CD4-positive, CD25-positive, alpha-beta regulatory T cell (primary cell): ENCODE measurements at places on chromosomes 2 and 18. TPM values are rescaled to one million over a fixed set of nuclear protein-coding genes. Genes with fewer than 3 reads are reported as not detected.

GRCh38 chr2:192960945-192961344, 766.2 kb upstream of the TMEFF2 start:
- no peaks in the 10 kb centered on the region for H3K27me3 ChIP-seq
- H3K4me1 ChIP-seq = no peaks in the 10 kb centered on the region
- H3K4me3 ChIP-seq = no peak overlapping the region
- no peak overlapping the region for H3K27ac ChIP-seq
- DNase-seq = no peak

DNA sequence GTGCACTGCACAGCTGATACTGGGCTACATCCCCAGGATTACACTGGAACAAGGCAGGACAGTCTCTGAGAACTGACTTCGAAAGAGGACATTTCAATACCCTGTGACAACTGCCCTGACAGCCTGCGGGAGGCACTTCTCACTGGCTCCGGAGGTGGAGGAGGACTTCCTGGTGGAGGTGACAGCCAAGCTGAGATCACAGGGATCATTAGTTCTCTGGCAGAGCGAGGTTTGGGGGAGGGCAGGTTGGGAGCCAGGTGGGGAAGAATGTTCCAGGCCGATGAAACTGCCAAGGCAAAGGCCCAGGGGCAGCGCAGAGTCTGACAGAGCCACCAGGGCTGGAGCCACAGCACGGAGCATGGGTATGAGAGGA, 28.0 kb upstream of the NPAS2 start:
- no peaks in the 10 kb centered on the region for H3K4me1 ChIP-seq
- H3K27ac ChIP-seq = no peak overlapping the region

The NDUFAF7 gene
- 9.3 TPM for polyA plus RNA-seq

GRCh38 chr2:16250056-16250425, 309.7 kb downstream of the MYCN start:
- H3K4me1 ChIP-seq = no peaks in the 10 kb centered on the region
- H3K27ac ChIP-seq = no peak overlapping the region
- no peaks in the 10 kb centered on the region for H3K27me3 ChIP-seq
- H3K36me3 ChIP-seq = no peaks in the 10 kb centered on the region
- no peak overlapping the region for H3K4me3 ChIP-seq
- DNase-seq = no peak

DNA sequence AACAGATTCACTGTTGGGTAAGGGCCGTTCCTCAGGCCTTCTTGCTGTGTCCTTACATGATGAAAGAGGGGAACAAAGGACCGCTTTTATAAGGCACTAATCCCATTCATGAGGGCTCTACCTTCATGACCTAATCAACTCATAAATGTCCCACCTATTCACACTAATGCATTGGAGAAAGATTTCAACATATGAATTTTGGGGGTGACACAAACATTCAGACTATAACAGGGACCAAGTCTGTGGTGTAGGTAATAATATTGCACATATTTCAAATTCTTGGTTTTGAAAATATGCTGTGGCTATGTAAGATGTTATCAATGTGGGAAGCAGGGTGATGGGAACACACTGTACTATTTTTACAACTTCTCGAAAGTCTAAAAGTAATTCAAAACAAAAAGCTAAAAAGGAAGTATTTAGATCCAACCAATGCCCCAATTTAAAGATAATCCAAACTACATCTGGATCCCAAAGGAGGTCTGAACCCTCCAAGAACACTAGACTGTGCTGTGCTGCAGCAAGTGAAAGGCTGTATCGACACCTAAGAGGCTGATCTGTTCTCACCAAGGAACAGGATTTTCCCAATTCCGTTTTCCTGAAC, 82.4 kb upstream of the TGIF1 start:
- H3K27ac ChIP-seq = no peak overlapping the region
- no peak for DNase-seq
- H3K27me3 ChIP-seq = no peaks in the 10 kb centered on the region
- no peaks in the 10 kb centered on the region for H3K4me1 ChIP-seq
- no peak overlapping the region for H3K4me3 ChIP-seq

The DSG2 gene
- not detected for polyA plus RNA-seq

DNA sequence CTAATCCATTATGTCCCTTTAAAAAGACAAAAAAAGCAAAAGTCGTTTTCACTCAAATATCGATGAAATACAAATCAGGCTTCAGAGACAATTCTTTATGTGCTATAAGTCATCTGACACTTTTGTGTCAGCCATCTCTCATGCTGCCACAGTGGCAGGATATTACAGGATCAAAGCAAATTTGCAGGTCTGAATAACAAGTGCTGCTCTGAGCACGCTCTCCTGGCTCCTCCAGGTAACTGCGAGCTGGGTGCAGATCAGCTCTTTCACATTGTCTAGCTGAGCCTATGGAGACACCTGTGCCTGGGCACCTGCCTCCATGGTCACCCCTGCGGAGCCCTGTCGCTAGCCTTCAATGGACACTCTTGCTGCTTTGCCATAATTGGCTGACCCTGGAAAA, 250.2 kb upstream of the RAB12 start:
- H3K4me3 ChIP-seq = no peak overlapping the region
- H3K4me1 ChIP-seq = no peaks in the 10 kb centered on the region
- no peak overlapping the region for H3K27ac ChIP-seq
- H3K27me3 ChIP-seq = no peaks in the 10 kb centered on the region

- no peaks in the 10 kb centered on the region for H3K4me1 ChIP-seq
- DNase-seq = no peak
- no peak overlapping the region for H3K27ac ChIP-seq
- no peaks in the 10 kb centered on the region for H3K36me3 ChIP-seq
- H3K4me3 ChIP-seq = no peak overlapping the region
- H3K27me3 ChIP-seq = peaks cover 2% of the 10 kb centered on the region
These were observed 49.5 kb downstream of the TIMM21 start for GRCh38 chr18:74197705-74198341.

GRCh38 chr2:179861027-179861415, 391 bp downstream of the ZNF385B start:
- no peak overlapping the region for H3K27ac ChIP-seq
- H3K4me3 ChIP-seq = no peak overlapping the region
- no peak for DNase-seq

The FSHR gene
- not detected for polyA plus RNA-seq

DNA sequence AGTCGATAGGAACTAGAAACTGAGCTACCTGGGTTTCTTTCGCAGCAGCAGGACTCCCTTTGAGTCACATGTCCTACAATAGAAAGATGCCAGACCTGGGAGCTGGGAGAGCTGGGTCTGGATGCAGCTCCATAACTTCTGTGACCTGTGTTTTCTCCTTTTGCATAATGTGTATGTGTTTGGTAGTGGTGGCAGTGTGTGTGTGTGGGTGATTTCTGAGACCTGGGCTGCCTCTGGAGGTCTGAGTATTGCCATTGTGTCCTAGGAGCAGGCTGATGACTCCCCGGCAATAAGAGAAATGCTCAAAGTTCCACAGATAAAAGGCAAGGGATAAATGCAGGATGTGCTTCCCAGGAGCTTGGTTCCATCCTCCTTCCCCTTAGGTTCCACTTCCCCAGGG, 6.4 kb downstream of the WNT10A start:
- H3K36me3 ChIP-seq = peaks cover 17% of the 10 kb centered on the region
- H3K4me3 ChIP-seq = no peak overlapping the region
- DNase-seq = no peak
- peaks cover 43% of the 10 kb centered on the region for H3K4me1 ChIP-seq
- no peaks in the 10 kb centered on the region for H3K27me3 ChIP-seq
- peak overlapping the region; percentile 6 for H3K27ac ChIP-seq

DNA sequence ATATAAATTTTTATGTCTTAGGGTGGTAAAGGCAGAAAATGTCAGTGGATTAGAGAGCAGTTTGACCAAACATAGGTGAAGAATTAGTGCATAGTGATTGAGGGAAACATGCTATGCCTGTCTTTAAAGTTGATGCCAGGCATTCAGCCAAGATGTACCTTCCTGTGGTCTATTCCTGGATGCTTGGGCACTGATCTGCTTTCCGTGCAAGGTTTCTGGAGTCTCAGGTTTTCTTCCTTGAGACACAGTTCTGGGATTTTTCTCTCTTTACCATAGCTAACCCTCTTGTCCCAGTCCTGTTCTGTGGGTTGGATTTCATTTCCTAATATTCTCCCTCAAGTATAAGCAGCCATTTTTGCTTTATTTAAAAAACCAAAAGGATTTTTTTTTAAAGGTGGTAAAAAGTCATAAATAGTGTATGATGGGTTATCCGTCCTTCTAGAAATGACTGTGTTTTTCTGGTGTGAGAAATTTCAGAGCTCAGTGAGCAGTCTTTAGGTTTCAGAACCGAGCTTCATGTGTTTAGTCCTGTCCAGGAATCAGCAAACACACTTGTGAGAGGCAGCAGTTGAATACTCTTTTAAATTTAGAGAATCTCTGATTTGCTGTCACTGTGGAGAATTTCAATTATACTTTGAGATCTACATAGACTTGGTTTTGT, 43.0 kb upstream of the CYBRD1 start:
- no peak overlapping the region for H3K27ac ChIP-seq
- no peaks in the 10 kb centered on the region for H3K4me1 ChIP-seq
- H3K36me3 ChIP-seq = peaks cover 44% of the 10 kb centered on the region
- DNase-seq = no peak
- no peaks in the 10 kb centered on the region for H3K27me3 ChIP-seq

- no peaks in the 10 kb centered on the region for H3K36me3 ChIP-seq
- no peak overlapping the region for H3K27ac ChIP-seq
- no peak overlapping the region for H3K4me3 ChIP-seq
- H3K4me1 ChIP-seq = peaks cover 6% of the 10 kb centered on the region
These were observed 19.1 kb downstream of the SLC40A1 start for GRCh38 chr2:189561371-189562038.

- H3K4me1 ChIP-seq = no peaks in the 10 kb centered on the region
- H3K36me3 ChIP-seq = no peaks in the 10 kb centered on the region
- no peak overlapping the region for H3K27ac ChIP-seq
- no peaks in the 10 kb centered on the region for H3K27me3 ChIP-seq
- DNase-seq = no peak
These were observed 51.9 kb downstream of the APLF start for GRCh38 chr2:68519236-68519635.

DNA sequence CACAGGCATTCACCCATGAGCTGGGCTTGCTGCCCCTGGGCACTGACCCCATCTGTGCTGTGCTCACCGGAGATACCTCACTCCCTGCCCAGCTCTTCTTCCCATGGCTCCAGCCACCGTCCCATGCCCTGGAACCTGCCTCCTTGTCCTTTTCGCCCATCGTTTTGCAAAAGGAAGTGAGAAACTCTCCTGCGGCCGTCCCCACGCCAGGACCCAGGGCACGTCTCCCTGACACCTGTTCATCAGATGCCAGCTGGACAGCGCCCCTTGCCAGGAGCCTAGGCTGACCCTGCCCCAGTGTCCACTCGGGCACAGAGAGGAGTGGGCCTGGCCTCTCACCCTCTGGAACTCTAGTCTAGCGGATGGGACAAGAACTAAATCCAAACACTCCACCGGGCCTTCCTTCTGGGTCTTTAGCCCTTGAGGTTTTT, 238.6 kb downstream of the SEPTIN10 start:
- DNase-seq = no peak
- no peaks in the 10 kb centered on the region for H3K36me3 ChIP-seq
- no peak overlapping the region for H3K4me3 ChIP-seq
- H3K27ac ChIP-seq = no peak overlapping the region
- H3K4me1 ChIP-seq = no peaks in the 10 kb centered on the region

The LYPD1 gene
- not detected for polyA plus RNA-seq

- no peaks in the 10 kb centered on the region for H3K36me3 ChIP-seq
- DNase-seq = peak; percentile 90
- peaks cover 91% of the 10 kb centered on the region for H3K4me1 ChIP-seq
- H3K4me3 ChIP-seq = peak overlapping the region; percentile 76
These were observed 129.1 kb downstream of the ARHGAP15 start for GRCh38 chr2:143258126-143258892.

- no peaks in the 10 kb centered on the region for H3K4me1 ChIP-seq
- H3K4me3 ChIP-seq = no peak overlapping the region
- no peaks in the 10 kb centered on the region for H3K27me3 ChIP-seq
- H3K27ac ChIP-seq = no peak overlapping the region
- H3K36me3 ChIP-seq = no peaks in the 10 kb centered on the region
- DNase-seq = no peak
These were observed 352.9 kb downstream of the TXNL1 start for GRCh38 chr18:56285387-56286065.

- no peak overlapping the region for H3K4me3 ChIP-seq
- H3K36me3 ChIP-seq = peaks cover 7% of the 10 kb centered on the region
- no peaks in the 10 kb centered on the region for H3K4me1 ChIP-seq
- no peak overlapping the region for H3K27ac ChIP-seq
These were observed 30.5 kb downstream of the OLA1 start for GRCh38 chr2:174217869-174218268.

DNA sequence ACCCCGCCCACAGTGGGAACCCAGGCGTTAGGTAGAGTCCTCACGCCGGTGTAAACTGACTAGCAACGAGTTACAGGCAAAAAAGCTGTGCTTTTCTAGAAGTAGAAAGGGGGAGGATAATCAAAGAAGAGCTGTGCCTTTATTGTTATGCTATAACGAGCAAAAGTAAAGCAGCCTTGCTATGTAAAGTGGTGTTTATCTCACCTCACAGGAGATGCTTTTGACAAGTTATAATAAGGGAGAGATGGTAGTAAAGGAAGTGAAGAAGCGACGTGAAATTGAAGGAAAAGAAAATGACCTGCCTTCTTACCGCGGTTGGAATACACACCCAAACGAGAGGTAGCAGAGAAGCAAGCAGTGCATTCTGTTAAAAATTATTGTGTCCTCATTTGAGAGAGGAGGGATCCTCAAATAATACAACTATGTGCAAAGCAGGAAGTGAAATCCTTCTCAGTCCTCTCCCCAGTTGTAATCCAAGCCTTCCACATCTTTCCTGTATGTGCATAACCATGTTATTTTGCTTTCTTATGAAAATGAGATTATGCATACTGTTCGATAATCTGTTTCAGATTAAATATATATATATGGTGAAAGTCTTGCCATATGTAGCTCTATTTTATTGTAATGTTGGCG, 962 bp downstream of the TANK start:
- DNase-seq = peak; percentile 37
- peak overlapping the region; percentile 97 for H3K4me3 ChIP-seq
- H3K27ac ChIP-seq = peak overlapping the region; percentile 93

DNA sequence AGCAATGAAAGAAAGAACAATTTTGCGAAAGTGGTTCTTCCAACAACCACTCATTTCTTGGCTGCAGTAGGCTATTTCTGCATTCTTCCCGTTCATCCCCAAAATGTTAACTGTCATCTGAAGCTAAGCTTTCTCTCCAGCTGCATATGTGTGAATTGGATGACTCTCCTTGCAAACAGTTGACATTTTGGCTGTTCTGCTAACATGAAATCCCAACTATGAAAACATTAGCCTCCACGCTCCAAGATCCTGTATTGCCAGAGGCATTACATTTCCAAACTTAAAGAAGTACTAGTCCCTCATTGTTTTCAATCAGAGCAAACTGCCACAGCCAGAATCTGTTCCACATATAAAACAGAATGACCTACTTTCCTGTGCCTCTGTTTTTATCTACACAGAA, 88.5 kb downstream of the TGIF1 start:
- no peak overlapping the region for H3K27ac ChIP-seq
- H3K36me3 ChIP-seq = no peaks in the 10 kb centered on the region
- no peaks in the 10 kb centered on the region for H3K27me3 ChIP-seq
- no peak for DNase-seq

GRCh38 chr2:225569995-225570394, 170.5 kb downstream of the NYAP2 start:
- H3K27ac ChIP-seq = no peak overlapping the region
- no peaks in the 10 kb centered on the region for H3K27me3 ChIP-seq
- H3K4me1 ChIP-seq = no peaks in the 10 kb centered on the region
- no peaks in the 10 kb centered on the region for H3K36me3 ChIP-seq

- H3K27me3 ChIP-seq = no peaks in the 10 kb centered on the region
- no peak for DNase-seq
- H3K27ac ChIP-seq = peak overlapping the region; percentile 92
- H3K4me1 ChIP-seq = peaks cover 19% of the 10 kb centered on the region
- peak overlapping the region; percentile 81 for H3K4me3 ChIP-seq
These were observed 628 bp upstream of the ZFAND2B start for GRCh38 chr2:219205981-219206327.
